H9 (cell line): ENCODE measurements at places on chromosomes 2 and 18. TPM values are rescaled to one million over a fixed set of nuclear protein-coding genes. Genes with fewer than 3 reads are reported as not detected.

Gene CDH7
- total RNA-seq, result 0.13 and 0.29 TPM in 2 replicates

Gene TMEM37
- 4.2 and 4.8 TPM in 2 replicates for total RNA-seq

Gene ASB18
- not detected in 2 replicates for total RNA-seq

DNA sequence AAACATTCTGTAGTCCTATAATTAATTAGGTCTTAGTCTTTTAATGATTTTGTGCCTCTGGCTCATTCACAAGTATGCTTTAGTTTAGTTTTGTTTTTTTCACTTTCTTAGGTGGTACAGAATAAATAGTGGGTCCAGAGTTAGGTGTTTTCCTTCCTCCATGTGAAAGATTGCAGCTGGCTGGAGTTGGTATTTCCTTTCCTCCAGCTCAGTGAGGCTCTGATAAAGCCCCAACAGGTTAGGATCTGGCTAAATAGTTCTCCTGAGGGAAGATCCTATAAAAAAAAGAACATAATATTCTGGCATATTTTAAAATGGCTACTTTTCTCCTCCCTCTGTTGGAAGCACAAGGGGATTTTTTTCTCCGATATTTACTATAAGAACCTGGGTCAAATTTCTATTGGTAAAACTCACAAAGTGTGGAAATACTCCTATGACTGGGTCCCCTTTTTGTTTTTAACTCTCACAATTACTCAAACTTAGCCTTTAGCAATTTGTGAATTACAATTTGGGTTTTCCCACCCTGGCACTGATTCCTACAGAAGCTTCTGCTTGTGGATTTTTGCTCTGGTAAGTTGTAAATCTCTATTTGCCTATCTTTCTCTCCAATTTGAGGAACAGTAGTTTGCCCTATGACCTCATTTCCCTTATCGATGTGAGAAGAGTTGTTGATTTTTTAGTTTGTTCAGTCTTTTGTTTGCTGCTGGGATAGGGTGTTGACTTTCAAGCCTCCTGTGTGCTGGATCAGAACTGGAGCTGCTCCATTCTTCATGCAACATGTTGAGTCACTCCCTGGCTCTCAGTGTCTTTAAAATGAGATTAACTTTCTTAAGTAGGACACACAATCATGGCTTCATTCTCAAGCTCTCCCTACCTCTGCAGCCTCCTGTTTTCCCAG is 500.9 kb downstream of the RNF144A start:
- no peaks in the 10 kb centered on the region for H3K4me1 ChIP-seq
- no peak overlapping the region for H3K4me3 ChIP-seq
- no peak overlapping the region for H3K27ac ChIP-seq
- no peaks in the 10 kb centered on the region for H3K36me3 ChIP-seq
- no peaks in the 10 kb centered on the region for H3K27me3 ChIP-seq
- no peak for DNase-seq

DNA sequence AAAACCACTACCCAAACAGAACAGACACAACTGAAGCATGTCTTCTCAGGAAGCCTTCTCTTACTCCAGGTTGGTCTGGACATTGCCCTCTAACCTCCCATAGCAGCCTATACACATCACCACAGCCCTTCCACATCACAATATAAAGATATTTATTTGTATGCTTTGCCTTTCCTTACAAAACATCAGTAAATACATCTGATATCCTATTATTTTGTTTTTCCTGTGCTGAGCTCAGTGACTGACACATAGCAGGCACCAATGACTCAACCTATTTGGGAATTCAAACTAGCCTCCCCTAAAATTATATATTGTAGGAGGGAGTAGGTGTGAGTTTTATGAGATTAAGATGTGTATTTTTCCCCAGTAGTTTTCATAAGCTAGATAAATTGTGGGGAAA is 28.8 kb downstream of the SLC40A1 start:
- no peaks in the 10 kb centered on the region for H3K36me3 ChIP-seq
- no peak overlapping the region for H3K27ac ChIP-seq
- no peak for DNase-seq
- H3K4me1 ChIP-seq, result no peaks in the 10 kb centered on the region

- H3K4me3 ChIP-seq, result no peak overlapping the region
- H3K36me3 ChIP-seq, result no peaks in the 10 kb centered on the region
- DNase-seq, result no peak
- no peak overlapping the region for H3K27ac ChIP-seq
Measured at GRCh38 chr2:106847366-106847765, 38.6 kb downstream of the ST6GAL2 start.

DNA sequence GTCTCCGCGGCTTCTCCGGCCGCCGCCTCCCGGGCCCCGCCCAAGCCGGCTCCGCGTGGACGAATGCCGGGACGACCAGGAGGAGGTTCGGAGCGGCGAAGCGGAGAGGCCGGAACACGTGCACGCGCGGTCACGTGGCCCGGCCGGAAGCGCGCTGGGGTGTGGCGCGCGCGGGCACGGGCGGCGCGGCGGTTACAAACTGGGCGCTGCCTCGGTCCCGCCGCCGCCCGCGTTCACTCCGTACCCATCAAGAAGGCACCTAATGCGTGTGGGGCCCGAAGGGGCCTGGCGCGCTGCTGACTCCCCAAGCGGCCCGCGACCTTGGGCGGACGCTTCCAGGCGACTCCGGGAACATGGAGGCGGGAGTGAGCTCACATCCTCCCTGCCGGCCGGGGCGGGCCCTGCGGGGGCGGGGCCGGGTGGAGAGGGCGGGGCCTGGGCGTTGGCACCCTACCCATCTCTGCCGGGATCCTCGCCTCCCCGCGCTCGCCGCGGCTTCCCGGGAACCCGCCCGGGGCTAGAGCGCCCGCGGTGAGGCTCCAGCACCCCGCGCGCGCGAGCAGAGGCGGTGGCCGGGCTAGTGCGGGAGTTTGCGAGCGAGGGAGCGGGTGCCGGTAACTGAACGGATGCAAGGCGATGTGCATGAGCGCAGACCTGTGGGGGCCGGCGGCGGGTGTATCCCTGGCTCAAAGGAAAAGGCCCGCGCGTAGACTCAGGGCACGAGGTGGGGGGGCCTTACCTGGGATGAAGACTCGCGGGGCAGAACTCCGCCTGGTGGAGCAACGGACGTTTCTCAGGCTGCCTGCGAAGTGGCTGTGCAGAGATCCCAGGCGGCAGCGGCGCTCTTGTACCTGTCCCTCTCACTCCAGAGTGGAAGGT is at the start of gene TMEM185B:
TSS of gene TMEM185B (minus strand) at position 367 of the 879 bp plus-strand sequence. CDS start 424 bp downstream, outside the sequence.
- H3K36me3 ChIP-seq, result peaks cover 10% of the 10 kb centered on the region
- H3K4me1 ChIP-seq, result no peaks in the 10 kb centered on the region
- H3K27me3 ChIP-seq, result peaks cover 10% of the 10 kb centered on the region; the same call in 1 of the 2 replicates
- peak within 1 kb of the TSS; percentile 67 for H3K4me3 ChIP-seq
- peak; percentile 90 for DNase-seq

- H3K27ac ChIP-seq, result no peak overlapping the region
- no peak overlapping the region for H3K4me3 ChIP-seq
- no peak for DNase-seq
- no peaks in the 10 kb centered on the region for H3K27me3 ChIP-seq
Measured at GRCh38 chr2:173232956-173233744, 121.5 kb upstream of the CDCA7 start.

- peaks cover 5% of the 10 kb centered on the region for H3K4me1 ChIP-seq
- H3K27me3 ChIP-seq, result no peaks in the 10 kb centered on the region
- peak overlapping the region; percentile 89 for H3K27ac ChIP-seq
- DNase-seq, result peak; percentile 67
- no peaks in the 10 kb centered on the region for H3K36me3 ChIP-seq
Measured at GRCh38 chr2:202032846-202033316, 774 bp upstream of the FZD7 start.

GRCh38 chr2:236165842-236166795 is 2.1 kb downstream of the GBX2 start:
- peak overlapping the region; percentile 5 for H3K4me3 ChIP-seq
- DNase-seq, result peak; percentile 65
- no peaks in the 10 kb centered on the region for H3K36me3 ChIP-seq
- H3K4me1 ChIP-seq, result peaks cover 7% of the 10 kb centered on the region

- H3K4me3 ChIP-seq, result no peak overlapping the region
- H3K27ac ChIP-seq, result no peak overlapping the region
- no peaks in the 10 kb centered on the region for H3K4me1 ChIP-seq
- H3K36me3 ChIP-seq, result peaks cover 3% of the 10 kb centered on the region; the same call in 2 of the 3 replicates
- DNase-seq, result no peak
- no peaks in the 10 kb centered on the region for H3K27me3 ChIP-seq
Measured at GRCh38 chr2:9126540-9126939, 80.1 kb upstream of the ASAP2 start.

GRCh38 chr2:10240911-10241610 is 61.6 kb upstream of the HPCAL1 start:
- no peaks in the 10 kb centered on the region; the same call in 1 of the 2 replicates for H3K27me3 ChIP-seq
- H3K36me3 ChIP-seq, result no peaks in the 10 kb centered on the region
- no peaks in the 10 kb centered on the region for H3K4me1 ChIP-seq
- DNase-seq, result no peak
- H3K4me3 ChIP-seq, result no peak overlapping the region

DNA sequence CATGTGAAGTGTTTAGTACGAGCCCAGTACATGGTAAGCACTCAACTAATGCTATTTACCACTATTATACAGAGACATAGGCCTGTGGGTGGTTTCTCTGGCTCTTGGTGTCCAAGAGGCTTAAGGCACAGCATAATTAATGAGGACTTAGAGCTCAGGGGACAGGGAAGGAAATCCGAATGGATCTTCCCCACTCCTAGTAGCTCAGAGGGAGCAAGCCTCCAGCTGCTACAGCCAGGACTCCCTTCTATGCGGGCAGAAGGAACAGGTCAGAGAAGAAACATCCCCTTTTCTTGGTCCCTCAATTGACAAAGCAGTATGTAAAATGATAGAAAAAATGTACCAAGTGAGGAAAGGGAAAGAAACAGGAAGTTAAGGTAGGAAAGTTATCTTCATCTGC is 261.3 kb upstream of the STON1 start:
- no peak overlapping the region for H3K27ac ChIP-seq
- no peaks in the 10 kb centered on the region; the same call in 1 of the 2 replicates for H3K4me1 ChIP-seq
- DNase-seq, result no peak
- H3K27me3 ChIP-seq, result no peaks in the 10 kb centered on the region
- no peak overlapping the region for H3K4me3 ChIP-seq

DNA sequence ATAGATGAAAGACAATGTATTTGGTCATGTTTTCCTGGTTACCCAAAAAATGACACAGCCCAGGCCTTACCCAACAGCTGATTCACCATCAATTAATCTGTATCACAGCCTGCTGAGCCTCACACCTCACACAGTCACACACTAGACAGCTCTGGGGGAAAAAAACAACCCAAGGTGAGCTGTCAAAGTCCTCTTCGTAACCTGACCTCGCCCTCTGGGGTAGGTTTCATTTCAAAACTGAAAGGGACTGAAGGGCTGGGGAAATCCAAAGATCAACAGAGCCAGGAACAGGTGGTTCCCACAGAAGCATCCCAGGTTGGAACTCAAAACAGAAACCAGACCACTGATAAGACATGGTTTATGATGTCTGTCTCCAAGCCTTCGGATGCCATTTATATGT is 18.2 kb upstream of the PCBP1 start:
- peaks cover 44% of the 10 kb centered on the region for H3K36me3 ChIP-seq
- H3K4me3 ChIP-seq, result no peak overlapping the region
- H3K4me1 ChIP-seq, result no peaks in the 10 kb centered on the region
- H3K27ac ChIP-seq, result no peak overlapping the region

- H3K36me3 ChIP-seq, result no peaks in the 10 kb centered on the region
- H3K4me3 ChIP-seq, result no peak overlapping the region
- H3K4me1 ChIP-seq, result no peaks in the 10 kb centered on the region
- DNase-seq, result no peak
- H3K27me3 ChIP-seq, result no peaks in the 10 kb centered on the region
- no peak overlapping the region for H3K27ac ChIP-seq
Measured at GRCh38 chr2:30439879-30440278, 7.2 kb upstream of the LCLAT1 start.

DNA sequence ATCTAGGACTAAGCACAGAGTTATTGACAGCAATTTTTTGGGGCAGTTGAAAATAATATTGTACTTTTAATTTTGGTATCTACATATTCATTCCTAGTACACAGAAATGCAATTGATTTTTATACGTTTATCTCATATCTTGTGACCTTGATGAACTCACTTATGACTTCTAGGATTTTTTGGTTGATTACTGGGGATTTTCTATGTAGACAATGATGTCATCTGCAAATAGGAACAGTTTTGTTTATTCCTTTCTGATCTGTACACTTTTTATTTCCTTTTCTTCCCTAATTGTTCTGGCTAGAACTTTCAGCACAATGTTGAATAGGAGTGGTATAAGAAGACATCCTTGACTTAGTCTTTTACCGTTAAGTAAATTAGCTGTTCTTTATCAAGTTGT is 143.5 kb upstream of the PGAP1 start:
- DNase-seq, result no peak
- H3K4me3 ChIP-seq, result no peak overlapping the region
- no peak overlapping the region for H3K27ac ChIP-seq
- H3K27me3 ChIP-seq, result no peaks in the 10 kb centered on the region

DNA sequence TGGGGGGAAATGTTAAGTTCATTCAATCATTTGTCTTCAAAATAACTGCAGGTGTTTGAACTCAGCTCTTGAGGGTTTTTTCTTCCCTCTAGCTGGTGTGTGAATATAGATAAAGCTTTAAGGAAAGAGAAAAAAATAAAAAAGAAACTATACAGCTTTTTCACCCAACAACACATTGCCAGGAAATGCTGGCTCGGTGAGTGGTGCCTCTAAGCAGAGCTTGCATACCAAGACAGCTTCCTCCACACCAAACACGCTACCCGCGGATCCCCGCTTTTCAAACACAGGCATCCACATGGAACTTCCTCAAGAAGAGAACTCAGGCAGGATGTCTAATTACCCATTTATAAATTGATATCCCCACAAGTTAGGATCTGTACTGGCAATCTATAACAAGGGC is 69.8 kb upstream of the TANK start:
- no peaks in the 10 kb centered on the region for H3K36me3 ChIP-seq
- H3K27me3 ChIP-seq, result no peaks in the 10 kb centered on the region
- no peaks in the 10 kb centered on the region for H3K4me1 ChIP-seq
- DNase-seq, result no peak
- no peak overlapping the region for H3K27ac ChIP-seq

DNA sequence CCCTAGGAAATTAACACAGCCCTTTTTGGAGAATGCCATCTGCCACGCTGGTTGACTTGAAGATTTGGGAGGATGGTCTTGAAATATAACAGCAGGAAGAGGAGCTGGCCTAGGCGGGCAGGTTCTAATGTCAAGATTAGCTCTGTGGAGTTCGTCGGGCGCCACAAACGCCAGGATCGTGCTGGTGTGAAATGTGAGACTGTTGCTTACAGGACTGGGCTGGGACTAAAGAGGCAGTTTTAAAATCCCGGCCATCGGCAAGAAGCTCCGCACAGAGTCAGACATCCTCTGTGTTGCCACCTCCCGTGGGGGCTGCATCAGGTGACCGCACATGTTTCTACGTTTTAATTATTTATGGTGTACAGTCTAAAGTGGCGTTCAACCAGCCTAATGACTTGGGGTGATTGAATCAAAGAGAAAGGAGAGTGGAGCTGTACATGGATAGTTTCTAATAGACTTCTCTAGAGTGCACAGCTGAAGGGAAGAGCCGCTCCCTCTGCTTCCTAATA is 99.4 kb upstream of the BCL11A start:
- no peak overlapping the region for H3K27ac ChIP-seq
- H3K36me3 ChIP-seq, result no peaks in the 10 kb centered on the region
- no peaks in the 10 kb centered on the region for H3K27me3 ChIP-seq
- no peak for DNase-seq
- 0 out of 2 replicates have a peak, but pooled peaks cover 3% of the 10 kb centered on the region for H3K4me1 ChIP-seq

DNA sequence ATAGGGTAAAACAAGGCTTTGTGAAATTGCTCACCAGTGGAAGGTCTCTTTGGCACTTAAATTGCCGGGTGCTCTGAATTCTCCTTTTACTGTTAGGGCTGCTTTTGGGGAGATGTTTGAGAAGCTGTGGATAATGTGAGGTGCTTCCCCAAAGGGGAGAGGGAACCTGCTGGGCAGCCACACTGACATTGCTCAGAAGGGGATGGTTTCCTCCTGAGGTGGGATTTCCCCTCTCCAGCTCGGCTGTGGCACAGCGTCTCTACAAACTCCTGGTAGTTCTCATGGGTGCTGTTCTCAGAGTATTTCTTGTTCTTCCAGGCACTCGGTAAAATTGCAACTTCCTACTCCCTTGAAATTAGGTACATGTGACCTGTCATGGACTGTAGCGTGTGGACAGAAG is 124.2 kb downstream of the LPIN1 start:
- H3K27ac ChIP-seq, result no peak overlapping the region
- H3K4me1 ChIP-seq, result no peaks in the 10 kb centered on the region
